ENCODE measurements at places on chromosomes 6 and 20.

- H3K27me3 ChIP-seq: no peaks in the 10 kb centered on the region
- H3K4me1 ChIP-seq: no peaks in the 10 kb centered on the region
- DNase-seq: no peak
- H3K27ac ChIP-seq: no peak overlapping the region
Observed at GRCh38 chr6:20338156-20338555, 63.5 kb upstream of the E2F3 start.

- peaks cover 2% of the 10 kb centered on the region for H3K36me3 ChIP-seq
- H3K27ac ChIP-seq: no peak overlapping the region
- no peaks in the 10 kb centered on the region for H3K27me3 ChIP-seq
Observed at GRCh38 chr6:26133730-26134129, 46.5 kb downstream of the HFE start.

- no peaks in the 10 kb centered on the region for H3K27me3 ChIP-seq
- no peaks in the 10 kb centered on the region for H3K36me3 ChIP-seq
- no peak overlapping the region for H3K4me3 ChIP-seq
- no peak overlapping the region for H3K27ac ChIP-seq
Observed at GRCh38 chr20:32556312-32557184, 28.6 kb downstream of the NOL4L start.

DNA sequence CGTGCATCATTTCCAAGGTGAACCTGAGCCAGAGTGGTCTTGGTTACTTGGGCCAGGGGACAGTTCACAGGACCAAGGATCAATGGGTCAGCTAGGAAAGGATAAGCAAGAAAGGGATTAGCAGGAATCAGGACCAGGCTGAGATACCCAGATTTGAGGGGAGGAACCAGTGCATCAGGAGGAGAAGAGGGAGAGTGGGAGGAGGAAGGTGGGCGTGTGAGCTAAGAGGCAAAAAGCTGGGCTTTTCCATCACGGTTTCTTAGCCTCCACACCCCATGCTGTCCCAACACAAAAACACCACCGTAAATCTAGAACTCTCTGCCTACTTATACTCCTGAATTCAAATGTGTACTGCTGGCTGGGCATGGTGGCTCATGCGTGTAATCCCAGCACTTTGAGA is 27.5 kb downstream of the EYA4 start:
- H3K27ac ChIP-seq: no peak overlapping the region
- H3K27me3 ChIP-seq: no peaks in the 10 kb centered on the region
- no peaks in the 10 kb centered on the region for H3K36me3 ChIP-seq
- DNase-seq: no peak

DNA sequence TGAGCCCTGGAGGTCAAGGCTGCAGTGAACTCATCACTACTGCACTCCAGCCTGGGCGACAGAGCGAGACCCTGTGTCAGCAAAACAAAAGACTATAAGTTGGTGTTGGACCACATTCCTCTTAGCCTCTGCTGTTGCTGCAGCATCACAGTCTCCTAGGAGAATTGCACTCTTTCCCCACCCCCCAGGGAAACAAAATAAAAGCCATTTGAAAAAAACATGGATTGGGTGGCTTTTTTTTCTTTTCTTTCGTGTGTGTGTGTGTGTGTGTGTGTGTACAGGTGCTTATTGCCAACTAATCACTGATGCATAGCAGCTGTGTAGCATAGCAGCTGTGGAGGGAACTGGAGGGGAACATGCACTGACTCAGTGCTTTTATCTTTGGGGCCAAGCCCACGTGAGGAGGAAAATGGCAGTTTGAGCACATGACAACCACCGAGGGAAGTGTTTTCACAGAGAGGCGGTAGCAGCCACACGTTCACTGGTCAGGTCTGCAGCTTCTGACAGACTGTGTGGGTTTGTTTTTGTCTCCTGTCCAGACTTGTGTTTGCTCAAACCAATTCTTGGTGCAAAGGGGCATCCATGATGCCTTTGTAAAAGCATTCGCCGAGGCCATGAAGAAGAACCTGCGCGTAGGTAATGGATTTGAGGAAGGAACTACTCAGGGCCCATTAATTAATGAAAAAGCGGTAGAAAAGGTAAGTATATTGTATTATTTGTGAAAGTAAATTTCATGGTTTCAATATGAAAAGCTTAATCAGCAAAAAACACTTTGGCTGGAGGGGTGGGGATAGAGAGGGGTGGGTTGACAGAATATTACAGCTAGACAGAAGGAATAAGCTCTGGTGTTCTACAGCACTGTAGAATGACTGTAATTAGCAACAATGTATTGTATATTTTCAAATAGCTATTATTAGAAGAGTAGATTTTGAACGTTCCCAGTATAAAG is 27.7 kb downstream of the ALDH5A1 start:
- H3K4me1 ChIP-seq: peaks cover 2% of the 10 kb centered on the region
- no peak overlapping the region for H3K27ac ChIP-seq
- no peaks in the 10 kb centered on the region for H3K27me3 ChIP-seq
- DNase-seq: no peak
- no peak overlapping the region for H3K4me3 ChIP-seq
- H3K36me3 ChIP-seq: no peaks in the 10 kb centered on the region

DNA sequence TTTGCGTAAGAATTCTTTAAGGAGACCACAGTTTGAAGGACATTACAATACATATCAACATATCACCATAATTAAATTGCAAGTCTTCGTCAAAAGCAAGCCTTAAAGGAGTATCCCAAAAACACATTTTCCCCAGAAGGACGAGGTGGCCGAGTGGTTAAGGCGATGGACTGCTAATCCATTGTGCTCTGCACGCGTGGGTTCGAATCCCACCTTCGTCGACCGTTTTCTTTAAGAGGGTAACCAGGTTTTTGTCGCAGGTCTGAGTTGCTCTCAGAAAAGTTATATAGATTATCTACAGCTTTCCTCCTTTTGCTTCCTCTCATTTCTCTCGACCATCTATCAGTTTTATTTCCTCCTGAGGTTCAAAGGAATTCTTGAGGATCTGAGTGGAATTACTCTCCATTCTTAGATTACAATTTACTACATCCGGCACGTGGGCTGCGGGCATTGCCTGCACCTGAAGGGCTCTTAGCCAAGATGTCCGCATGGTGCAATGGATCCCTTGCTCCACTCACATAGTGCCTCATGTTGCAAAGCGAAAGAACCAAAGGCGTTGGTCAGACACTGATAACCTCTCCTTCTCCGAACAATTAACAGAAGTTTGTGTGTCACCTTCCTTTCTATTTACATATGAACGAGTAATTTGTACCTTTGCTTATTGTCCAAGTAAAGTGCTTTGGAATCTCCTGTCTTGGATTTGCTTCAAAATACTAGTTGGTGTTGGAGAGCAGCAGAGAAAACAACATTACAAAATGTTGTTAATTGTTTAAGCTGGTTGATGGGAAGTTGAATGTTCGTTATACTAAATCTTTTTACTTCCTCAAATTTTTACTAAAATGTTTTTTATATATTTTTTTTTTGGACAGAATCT is 14.0 kb downstream of the POM121L2 start:
- H3K4me1 ChIP-seq: peaks cover 4% of the 10 kb centered on the region
- peak overlapping the region; percentile 77 for H3K4me3 ChIP-seq
- H3K27ac ChIP-seq: no peak overlapping the region
- DNase-seq: no peak
- peaks cover 51% of the 10 kb centered on the region for H3K27me3 ChIP-seq

DNA sequence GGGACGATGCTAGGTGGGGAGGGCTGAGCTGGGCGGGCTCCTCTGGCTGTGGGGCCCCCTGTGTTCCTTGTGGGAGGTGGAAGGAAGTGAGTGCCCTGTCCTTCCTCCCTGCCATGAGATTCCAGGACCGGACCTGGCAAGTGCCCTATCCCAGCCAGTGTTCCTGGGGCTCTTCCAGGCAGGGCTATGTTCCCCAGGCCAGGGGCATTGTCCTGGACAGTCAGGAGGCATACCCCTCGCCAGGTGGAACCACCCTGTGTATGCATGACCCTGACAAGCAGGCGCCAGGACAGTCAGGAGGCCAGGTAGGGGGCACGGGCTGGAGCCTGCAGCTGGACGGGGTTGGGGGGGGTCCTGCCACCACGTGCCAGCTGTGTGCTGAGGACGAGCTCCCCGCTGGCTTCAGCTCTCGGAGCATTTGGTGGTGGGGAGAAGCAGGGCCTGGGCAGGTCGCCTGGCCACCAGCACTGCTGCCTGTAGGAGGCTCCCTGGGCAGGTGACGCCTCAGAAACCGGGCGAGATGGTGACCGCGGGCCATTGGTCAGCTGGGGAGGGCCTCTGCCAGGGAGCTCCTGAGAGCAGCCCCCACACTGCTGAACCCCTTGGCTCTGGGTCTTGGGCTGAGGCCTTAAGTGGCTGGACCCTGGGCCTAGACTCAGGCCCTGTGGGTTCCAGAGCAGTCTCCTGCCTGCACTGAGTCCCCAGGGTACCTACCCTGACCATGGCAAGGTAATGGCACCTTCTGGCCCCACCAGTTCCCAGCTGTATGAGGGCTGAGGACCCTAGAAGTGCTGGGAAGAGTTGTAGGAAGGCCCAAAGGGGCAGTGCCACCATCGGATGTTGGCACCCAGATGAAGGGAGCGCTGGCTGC is 694 bp downstream of the SLC17A9 start:
- peaks cover 13% of the 10 kb centered on the region for H3K36me3 ChIP-seq
- no peak for DNase-seq
- H3K4me3 ChIP-seq: peak overlapping the region; percentile 29

GRCh38 chr6:166592821-166593220 is 6.3 kb upstream of the RAMACL start:
- no peak overlapping the region for H3K4me3 ChIP-seq
- H3K27me3 ChIP-seq: peaks cover 1% of the 10 kb centered on the region
- H3K36me3 ChIP-seq: no peaks in the 10 kb centered on the region
- peaks cover 20% of the 10 kb centered on the region for H3K4me1 ChIP-seq

DNA sequence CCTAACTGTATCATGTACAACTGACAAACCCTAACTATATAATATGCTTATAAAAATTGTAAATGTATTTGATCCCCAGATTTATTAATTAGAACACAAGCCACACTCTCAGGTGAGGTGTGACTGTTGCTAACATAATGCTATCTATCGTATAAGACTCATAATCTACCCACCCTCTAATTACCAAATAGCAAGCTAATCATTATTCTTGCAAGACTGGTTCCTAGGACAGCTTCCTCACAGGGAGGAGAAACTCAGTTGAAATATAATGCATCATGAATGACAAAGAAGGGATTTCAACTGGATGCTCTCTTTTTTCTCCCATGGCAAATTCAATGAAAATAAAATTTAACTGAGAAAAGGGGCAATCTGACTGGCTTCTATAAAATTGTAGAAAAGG is 35.4 kb downstream of the ELOVL4 start:
- DNase-seq: no peak
- H3K27ac ChIP-seq: no peak overlapping the region
- no peak overlapping the region for H3K4me3 ChIP-seq
- H3K4me1 ChIP-seq: peaks cover 5% of the 10 kb centered on the region
- no peaks in the 10 kb centered on the region for H3K27me3 ChIP-seq

GRCh38 chr6:5261545-5262109 is 314 bp downstream of the FARS2 start:
- no peak for DNase-seq
- no peaks in the 10 kb centered on the region for H3K27me3 ChIP-seq
- peak overlapping the region; percentile 95 for H3K27ac ChIP-seq
- H3K36me3 ChIP-seq: peaks cover 23% of the 10 kb centered on the region
- peak overlapping the region; percentile 88 for H3K4me3 ChIP-seq

DNA sequence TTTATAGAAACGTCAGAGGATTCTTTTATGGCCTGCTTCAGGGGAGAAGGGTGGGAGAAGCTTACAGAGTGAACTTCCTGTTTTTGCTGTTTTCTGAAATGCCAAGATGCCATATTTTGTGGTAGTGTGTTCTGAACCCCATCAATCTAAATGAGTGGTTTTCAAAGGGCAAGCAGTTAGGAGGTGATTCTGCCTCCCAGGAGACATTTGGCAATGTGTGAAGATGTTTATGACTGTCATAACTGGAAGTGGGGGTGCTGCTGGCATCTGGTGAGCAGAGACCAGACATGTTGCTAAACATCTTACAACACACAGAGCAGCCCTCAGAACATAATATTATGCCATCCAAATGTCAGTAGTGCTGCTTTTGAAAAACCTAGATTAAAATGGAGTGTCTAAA is 6.0 kb upstream of the PRL start:
- H3K27me3 ChIP-seq: no peaks in the 10 kb centered on the region
- H3K4me1 ChIP-seq: peaks cover 2% of the 10 kb centered on the region
- H3K36me3 ChIP-seq: no peaks in the 10 kb centered on the region

GRCh38 chr6:116695401-116695800 is 14.4 kb downstream of the KPNA5 start:
- H3K4me3 ChIP-seq: no peak overlapping the region
- DNase-seq: no peak
- H3K27ac ChIP-seq: no peak overlapping the region
- H3K27me3 ChIP-seq: no peaks in the 10 kb centered on the region

DNA sequence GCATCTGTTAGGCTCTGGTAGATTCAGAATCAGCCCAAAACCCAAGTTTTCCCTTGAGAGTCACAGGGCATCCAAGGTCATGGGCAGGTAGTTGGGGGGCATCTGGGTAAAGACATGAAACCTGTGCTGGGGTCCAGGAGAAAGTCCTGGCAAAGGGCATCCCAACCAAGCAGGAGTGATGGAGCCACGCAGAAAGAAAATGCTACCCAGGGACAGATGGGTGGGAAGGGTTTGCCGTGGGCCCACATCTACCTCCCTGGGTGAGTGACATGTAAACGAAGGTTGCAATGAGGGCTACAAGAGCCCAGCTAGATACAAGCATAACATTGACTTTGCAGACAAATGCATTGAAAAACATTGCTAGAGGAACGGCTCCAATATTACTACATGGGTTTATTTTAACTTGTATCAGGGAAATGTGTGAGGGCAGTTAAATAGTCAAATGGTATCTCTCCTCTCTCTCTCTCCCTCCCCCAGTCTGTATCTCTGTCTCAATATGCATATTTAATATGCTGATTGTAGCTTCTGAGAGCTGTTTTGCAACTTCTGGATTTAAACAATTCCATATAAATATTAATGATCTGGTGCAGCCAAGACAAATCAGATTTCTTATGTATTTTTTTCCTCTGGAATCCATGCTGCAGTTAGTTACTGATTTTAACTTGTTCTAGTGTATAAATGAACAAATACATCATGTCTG is 135.7 kb downstream of the SYNDIG1 start:
- DNase-seq: no peak
- no peak overlapping the region for H3K4me3 ChIP-seq

DNA sequence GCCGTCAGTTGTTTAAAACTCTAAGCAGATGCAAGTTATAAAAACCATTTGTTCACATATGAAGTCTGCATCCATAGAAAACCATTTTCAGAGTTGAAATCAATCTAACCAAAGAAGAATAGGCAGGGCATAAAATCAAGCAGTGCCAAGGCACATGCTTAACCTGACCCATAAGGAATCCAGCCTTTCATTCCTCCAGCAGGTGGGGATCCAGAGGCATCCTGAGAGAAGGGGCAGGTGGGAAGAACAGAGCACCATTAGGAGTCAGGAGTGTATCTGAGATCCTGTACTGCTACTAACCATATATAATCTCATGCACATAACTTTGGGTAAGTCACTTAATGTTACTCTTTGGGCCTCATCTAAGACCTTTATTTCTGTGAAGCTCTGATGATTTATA is 29.4 kb upstream of the FOXO3 start:
- H3K27me3 ChIP-seq: peaks cover 6% of the 10 kb centered on the region
- H3K36me3 ChIP-seq: no peaks in the 10 kb centered on the region
- DNase-seq: no peak
- H3K4me3 ChIP-seq: no peak overlapping the region
- no peak overlapping the region for H3K27ac ChIP-seq

- DNase-seq: peak; percentile 5
- no peak overlapping the region for H3K4me3 ChIP-seq
- no peak overlapping the region for H3K27ac ChIP-seq
- no peaks in the 10 kb centered on the region for H3K27me3 ChIP-seq
- H3K4me1 ChIP-seq: peaks cover 2% of the 10 kb centered on the region
Observed at GRCh38 chr6:100633096-100633777, 168.5 kb upstream of the SIM1 start.
